ENCODE measurements at places on chromosomes 2 and 18.

DNA sequence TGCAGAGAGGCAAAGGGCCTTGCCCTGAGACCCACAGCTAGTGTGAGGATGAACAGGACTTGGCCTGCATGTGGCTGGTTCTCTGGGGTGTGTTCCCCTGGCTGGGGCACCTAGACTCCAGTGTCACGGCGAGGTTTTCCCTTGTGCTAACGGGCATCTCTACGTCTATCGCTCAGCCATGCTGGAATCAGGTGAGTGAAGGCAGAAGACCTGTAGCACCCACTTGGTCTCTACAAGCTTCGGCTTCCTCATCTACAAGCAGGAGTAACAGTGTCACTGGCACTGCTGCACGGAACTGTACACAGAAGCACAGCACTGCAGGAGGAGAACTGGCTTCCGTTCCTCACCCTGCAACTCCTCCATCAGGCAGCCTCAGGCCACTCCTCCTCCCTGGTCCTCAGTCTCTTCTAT is 30.6 kb downstream of the HS1BP3 start:
- DNase-seq: no peak

GRCh38 chr18:78726326-78727056 is 253.1 kb upstream of the SALL3 start:
- DNase-seq: no peak

DNA sequence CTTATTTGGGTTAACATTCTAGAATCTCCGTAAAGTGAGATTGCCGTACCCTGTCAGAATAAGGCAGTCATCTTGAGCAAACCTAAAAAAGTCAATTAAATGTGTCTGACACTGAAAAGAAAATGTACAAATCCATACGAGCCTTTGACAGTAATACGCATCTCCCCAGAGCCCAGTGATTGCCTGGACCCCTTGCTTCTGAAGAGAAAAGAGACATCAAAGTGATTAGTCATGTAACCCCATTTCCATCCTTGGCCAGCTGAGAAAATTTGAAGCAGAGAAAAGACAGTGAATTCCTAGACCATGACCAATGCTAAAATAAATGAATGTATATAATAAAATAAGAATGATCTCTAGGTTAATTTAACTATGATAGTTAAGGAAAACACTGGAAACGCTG is 1499.4 kb downstream of the SUCLG1 start:
- no peak for DNase-seq

DNA sequence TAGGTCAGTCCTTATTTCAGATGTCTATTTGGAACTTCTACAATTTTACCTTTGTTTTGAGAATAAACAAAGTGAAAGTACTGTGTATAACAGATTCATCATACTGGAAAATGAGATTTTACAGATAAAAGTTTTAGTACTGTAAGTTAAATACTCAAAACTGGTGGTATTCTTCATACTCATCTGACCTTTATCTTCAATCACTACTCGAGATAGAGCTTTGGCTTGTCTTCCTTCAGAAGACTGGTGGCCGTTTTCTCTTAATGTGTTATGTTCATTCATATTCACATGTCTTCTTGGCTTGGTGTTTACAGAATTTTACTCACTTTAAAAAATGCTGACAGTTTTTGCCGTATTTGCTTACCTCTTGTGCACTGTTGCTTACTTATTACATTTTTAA is 2.1 kb downstream of the SPOPL start:
- DNase-seq: no peak

DNA sequence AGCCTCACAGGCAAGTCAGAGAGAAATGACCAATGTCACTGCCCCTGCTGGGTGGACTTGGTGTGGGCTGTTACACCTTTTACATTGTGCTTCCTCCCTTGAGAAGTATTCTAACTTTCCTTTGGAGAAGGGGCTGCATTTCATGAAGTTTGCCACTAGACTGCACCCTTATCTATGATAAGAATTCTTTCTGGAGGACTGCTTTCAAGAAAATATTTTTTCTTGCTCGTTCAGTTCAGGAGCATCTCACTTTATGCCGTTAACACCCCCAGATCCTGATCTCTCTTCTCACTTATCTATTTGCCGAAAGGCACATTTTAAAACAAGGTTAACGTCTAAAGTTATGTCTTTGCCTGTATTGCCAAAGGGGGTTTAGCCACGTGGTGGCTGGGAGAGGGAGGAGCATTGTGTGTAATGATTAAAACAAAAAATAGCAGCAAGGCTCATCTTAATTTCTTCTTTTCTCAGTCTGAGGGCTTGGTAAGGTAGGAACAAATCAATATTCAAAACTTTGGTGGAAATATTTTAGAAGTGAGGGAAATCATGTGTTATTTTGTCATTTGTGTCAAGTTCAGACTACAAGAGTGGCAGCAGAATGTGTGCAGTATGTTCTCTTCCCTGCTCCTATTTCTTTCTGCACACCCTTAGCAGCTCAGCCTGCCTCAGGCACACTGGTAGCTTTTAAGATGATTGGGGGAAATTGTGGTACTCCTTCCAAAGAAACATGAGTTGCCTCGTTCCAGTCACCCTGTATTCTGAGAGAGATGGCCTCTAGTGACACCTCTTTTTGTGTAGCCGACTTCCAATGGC is 1.6 kb upstream of the IGFBP5 start:
- DNase-seq: no peak
